EH (cell line): ENCODE measurements at places on chromosomes 4 and X.

DNA sequence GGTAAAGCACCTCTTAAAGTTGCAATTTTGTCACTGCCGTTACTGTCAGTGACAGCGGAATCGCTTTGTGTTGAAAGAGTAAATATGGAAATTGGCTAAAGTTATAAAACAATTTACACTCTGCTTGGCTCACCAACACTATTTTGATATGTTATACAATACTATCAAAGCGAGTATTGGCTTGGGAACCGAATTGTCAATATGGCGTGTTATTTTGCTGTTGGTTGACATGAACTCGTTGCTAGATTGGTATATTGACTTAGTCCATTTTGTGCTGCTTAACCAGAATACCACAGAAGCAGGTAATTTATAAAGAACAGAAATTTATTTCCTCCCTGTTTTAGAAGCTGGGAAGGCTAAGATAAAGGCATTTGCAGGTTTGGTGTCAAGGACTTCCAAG, 58.6 kb downstream of the DCK start:
- DNase-seq, result no peak

DNA sequence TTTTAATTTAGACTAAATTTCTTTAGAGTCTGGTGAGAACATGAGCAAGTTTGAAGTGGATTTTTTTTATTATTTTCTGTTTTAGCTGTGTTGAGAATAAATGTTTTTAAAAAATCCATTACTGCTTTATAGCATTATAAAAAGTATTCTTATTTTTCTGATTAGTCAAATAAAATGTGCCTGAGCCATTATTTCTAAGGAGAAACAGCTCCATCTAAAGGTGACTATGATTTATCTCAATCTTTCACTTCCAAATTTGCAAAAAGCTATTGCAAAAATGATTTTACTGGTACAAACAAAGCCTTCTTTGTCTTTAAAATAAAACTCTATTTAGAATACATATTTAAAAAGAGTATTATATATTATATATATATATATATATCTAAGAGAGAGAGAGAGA, 959.2 kb downstream of the FAM133A start:
- no peak for DNase-seq

- no peak for DNase-seq
Observed at GRCh38 chr4:10942156-10942555, 257.6 kb upstream of the CLNK start.

DNA sequence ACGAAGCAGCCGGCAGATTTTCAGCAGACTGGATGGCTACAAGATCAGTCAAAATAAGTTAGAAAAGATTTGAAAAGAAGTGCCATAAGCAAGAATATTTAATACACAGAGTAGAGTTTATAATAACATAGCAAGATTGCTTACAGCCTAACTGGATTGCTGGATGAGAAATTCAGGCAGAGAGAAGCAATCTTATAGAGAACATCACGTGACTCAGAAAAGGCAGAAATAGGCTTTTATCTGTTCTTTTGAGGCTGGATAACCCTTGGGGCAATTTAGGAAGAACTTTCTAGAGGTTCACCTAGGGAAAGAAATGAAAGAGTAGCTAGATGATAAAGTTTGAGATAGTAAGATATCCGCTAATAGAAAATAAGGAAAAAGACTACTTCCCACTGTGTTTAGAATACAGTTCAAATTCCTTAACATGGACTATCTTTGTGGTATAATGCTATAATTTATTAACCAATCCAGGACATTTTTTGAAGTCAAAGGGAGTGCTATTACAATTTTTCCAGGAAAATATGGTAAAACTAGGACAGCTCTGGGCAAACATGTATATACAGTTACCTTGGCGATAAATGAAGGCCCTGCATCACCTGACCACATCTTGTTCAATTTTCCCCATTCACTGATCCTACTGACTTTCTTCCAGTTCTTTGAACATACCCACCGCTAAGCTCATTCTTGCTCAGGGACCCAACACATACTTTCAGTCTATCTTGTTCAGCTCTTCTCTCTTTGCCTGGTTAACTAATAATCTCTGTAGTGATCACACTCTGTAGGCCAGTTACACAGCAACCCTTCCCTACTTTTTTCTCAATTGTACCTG, 12.7 kb upstream of the SPCS3 start:
- no peak for DNase-seq

DNA sequence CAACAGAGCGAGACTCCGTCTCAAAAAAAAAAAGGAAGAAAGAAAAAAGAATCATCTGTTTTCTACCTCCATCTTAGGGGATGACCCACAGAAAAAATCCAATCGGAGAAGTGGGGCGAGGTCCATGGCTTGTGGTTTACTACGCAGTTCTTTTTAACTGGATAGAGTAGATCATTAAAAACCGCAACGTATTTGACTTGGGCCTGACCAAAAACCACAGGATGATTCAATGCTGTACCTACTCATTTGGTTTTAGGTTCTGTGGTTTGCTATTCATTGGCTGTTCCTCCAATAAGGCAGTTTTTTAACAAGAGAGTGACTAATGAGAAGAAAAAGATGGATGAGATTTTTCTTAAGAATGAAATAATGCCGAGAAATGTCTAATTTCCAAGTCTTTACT, 83.7 kb downstream of the FREM3 start:
- peak; percentile 52 for DNase-seq

- peak; percentile 93 for DNase-seq
Observed at GRCh38 chr4:186676531-186677161, 47.0 kb downstream of the FAT1 start.

GRCh38 chr4:25160714-25161592, 704 bp upstream of the SEPSECS start:
- DNase-seq, result peak; percentile 59

- no peak for DNase-seq
Observed at GRCh38 chr4:138935-139334, 14.6 kb downstream of the ZNF718 start.

- DNase-seq, result no peak
Observed at GRCh38 chr4:8640816-8641215, 48.3 kb downstream of the CPZ start.

DNA sequence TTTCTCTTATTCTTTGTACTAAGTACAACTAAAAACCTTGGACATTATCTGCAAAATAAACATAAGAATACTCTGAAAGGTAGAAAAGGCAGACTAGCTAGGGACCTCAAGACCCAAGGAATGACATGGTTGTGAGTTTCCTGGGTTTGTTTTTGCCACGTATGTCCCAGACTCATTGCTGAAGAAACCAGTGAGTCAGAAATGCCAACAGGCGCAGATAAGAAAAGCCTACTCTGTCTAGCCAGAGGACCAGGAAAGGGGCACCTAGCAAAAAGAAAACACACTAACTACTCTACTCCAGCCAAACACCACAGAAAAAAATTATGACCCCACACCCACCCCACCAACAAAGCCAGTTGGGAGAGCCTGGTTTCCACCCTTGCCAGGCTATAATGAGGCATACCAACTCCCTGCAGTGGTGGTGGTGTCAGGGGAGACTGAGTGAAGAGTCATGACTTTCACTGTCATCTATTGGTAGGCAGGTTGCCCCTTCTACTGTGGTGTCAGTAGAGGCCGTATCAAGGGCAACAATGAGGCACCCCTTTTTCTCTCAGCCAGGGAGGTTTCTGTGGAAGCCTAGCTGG, 10.9 kb downstream of the MTMR1 start:
- peak; percentile 65 for DNase-seq

DNA sequence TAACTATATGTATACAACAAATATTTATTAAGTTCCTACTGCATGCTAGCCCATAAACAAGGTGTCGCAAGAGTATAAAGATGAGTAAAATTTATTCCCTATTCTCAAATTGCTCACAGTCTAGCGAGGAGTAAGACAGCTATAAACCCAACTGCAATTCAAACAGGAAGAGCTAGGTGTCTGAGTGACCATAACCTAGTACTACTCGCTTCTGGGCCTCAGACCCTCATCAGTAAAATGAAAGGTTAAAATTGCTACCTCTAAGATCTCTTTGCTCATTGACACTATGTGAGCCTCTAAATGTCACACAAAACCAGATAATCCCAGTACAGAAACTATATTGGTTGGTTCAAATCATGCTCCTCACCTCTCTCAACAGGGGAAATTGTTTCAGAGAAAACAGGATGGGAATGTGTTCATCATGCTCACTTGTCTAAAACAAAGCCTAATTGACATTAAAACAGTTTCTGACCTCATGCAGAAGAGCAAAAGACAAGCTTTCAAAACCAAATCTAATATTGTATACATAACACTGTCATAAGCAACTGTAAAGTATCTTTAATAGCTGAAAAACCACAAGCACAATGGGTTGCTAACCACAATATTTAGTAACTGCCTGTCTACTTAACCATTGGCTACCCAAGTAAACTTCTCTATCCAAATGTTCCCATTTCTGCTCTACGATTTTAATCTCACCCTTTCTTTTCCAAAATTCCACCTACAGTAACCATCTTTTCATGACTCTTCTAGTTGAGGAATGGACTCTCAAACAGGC, 264.6 kb upstream of the FMR1 start:
- DNase-seq, result no peak

DNA sequence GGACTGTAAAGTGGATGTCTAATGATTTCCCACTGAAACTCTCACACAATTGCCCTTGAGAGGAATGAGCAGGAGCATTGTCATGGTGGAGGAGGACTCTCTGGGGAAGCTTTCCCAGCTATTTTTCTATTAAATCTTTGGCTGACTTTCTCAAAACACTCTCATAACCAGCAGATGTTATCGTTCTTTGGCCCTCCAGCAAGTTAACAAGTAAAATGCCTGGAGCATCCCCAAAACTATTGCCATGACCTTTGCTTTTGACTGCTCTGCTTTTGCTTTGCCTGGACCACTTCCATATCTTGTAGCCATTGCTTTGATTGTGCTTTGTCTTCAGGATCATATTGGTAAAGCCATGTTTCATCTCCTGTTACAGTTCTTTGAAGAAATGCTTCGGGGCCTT, 120.2 kb upstream of the PDE5A start:
- peak; percentile 95 for DNase-seq

DNA sequence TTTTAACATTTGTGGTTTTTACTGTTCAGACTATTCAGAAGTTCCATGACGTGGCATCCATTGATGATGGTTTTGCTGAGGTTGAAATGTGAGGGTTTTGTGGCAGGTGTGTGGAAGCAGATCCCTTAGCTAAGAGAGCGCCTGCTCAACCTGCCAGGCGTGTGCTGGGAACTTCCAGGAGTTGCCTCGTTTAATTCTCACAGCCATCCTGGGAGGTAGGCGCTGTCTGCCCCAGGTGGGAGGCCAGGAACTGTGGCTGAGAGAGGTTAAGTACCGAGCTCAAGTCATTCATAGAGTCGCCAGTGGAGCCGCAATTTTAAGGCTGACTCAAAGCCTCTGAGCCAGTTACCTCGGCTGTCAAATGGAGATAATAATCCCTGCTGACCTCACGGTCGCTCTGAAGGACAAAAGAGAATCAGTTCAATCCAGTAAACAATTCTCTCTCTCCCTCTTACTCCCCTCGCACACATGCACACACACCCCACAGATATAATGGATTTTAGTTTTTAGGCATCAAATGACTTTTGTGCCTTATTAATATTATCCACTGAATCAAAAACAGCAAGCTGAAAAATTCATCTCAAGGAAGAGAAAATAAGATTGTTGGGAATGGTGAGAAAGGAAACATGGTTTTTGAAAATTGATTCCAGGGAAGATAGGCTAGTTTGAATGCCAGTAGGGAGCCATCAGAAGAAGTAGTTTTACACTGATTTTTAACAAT, 171.3 kb downstream of the PTTG2 start:
- DNase-seq, result no peak

- DNase-seq, result peak; percentile 7
Observed at GRCh38 chr4:82320351-82320750, 53.4 kb downstream of the HNRNPD start.

DNA sequence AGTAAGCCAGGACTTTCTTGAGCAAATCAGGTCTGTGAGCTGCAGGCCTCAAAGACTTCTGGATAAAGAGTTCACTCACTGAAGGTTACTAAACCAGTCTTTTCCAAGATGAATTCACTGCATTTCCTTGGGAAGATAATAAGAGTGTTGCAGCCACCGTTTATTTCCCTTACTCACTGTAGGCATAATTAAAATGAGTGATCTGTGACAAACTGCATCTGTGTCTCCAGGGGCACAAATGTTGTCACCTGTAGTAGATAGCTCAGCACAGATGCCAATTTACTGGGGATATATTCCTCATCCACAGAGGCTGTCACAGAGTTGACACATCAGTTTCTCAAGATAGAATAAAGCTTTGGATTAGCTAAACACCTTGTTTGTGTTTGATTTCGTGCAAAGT, 580.2 kb downstream of the SPRY1 start:
- DNase-seq, result no peak

GRCh38 chr4:88736264-88736663, 38.6 kb upstream of the NAP1L5 start:
- no peak for DNase-seq

- peak; percentile 95 for DNase-seq
Observed at GRCh38 chr4:87819281-87819919, 13.4 kb upstream of the MEPE start.

- peak; percentile 63 for DNase-seq
Observed at GRCh38 chr4:82733636-82734035, 65.0 kb downstream of the SCD5 start.

DNA sequence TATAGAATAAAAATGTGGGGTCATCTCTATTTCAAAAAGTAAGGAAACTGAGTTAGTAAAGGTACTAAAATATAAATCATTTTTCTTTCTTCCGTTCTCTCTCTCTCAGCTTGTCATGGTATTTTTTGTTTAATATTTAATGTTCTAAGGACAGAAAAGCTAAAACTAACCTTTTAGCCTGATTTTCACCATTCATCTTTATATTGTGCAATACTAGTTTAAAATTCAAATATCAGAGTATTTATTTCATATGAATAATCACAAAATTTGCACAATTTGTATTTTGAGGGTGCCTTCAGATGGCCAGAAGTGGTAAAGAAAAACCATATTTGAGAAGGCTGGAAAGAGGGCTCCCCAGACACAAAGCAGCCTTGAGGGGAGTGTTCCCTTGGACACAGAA, 197.6 kb upstream of the AR start:
- no peak for DNase-seq

- peak; percentile 39 for DNase-seq
Observed at GRCh38 chr4:75919920-75920319, 17.7 kb upstream of the PPEF2 start.

DNA sequence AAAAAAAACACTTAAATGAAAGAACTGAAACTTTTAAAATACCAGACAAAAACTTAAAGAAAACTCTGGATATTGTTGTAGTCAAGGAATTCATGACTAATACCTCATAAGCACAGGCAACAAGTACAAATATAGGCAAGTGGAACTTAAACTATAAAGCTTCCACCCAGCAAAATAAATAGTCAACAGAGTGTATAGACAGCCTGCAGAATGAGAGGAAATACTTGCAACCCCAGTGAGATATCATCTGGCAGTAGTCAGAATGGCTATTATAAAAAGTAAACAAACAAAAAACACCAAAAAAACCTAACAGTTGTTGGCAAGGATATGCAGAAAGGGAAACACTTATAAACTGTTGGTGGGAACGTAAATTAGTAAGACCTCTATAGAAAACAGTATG, 9.6 kb upstream of the RPS6KA6 start:
- peak; percentile 6 for DNase-seq

GRCh38 chr4:140675599-140676231, 80.5 kb downstream of the TBC1D9 start:
- DNase-seq, result peak; percentile 23

- peak; percentile 14 for DNase-seq
Observed at GRCh38 chr4:109465069-109465468, 31.5 kb downstream of the SEC24B start.
